ENCODE measurements at places on chromosomes 3 and 15.

DNA sequence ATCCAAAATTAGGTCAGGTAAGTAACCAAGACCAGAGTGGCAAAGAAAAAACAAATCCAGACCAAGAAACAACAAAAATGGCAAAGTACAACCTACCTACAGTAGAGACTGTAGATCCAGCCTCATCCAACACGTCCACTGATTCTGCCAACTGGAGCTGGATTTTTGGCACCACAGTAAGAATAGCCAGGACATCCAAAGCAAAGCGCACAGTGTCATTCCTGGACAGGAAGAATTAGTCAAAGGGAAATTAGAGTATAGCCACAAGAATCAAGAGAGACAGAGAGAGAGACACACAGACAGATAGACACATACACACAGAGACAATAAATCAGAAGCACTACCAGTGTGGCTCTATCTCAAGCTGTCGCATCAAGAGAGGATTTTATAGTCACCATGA is 31.1 kb downstream of the RBM15B start:
- DNase-seq = no peak

- no peak for DNase-seq
Observed at GRCh38 chr15:92637626-92638025, 17.9 kb downstream of the FAM174B start.

DNA sequence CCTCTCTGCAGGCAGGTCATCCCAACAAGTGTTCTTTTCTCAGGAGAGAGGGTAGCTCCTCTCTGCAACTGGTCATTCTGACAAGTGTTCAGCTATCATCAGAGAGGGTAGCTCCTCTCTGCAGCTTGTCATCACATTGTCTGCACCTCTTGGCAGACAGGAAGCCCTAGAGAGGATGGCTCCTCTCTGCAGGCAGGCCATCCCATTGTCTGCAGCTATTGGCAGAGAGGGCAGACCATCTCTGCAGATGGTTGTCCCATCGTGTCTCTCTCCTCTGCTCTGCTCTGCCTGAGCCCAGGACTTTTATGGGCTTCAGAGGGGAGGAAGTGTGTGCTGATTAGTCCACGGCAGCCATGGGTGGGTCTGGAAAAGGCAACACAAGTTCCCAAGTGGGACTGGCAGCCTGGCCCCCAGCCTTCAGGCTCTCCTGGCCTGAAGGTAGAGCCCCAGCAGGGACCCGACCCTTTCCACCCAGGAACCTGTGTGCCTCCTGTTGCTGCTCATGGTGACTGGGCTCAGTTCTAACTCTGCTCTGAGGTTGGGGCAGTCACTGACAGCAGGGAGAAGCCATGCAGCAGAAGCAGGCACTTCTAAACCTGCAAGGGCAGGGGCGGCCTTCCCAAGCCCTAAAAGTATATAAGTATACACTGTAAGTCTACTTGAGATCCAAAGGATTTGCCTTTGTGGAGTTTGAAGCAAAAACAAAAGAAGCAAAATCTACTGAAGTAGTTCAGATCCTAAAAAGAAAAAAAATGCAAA is 637.9 kb downstream of the PLOD2 start:
- DNase-seq = no peak

- DNase-seq = no peak
Observed at GRCh38 chr3:17865631-17866030, 123.2 kb upstream of the TBC1D5 start.

- no peak for DNase-seq
Observed at GRCh38 chr3:81891055-81891895, 129.8 kb upstream of the GBE1 start.

GRCh38 chr3:32847528-32847927 is 29.7 kb downstream of the TRIM71 start:
- DNase-seq = no peak

DNA sequence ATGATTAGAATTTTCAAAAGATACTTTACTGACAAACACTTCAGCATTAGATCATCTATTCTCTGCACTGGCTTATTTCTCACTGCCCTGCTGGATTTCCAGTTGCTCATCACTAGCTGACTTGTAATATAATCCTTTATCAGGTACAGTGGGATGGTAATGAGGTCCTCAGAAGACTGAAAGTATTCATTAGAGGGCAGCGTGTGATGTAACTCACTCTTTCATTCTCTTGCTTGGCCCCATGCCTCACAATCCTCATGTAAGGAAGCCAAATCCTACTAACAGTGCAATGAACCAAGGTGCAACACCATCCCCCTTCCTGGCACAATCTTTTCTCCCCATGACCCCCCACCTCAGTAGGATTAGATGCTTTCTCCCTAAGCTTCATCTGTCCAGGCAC is 289.9 kb downstream of the CTNNB1 start:
- DNase-seq = no peak

- no peak for DNase-seq
Observed at GRCh38 chr3:10470120-10471053, 35.0 kb downstream of the ATP2B2 start.

DNA sequence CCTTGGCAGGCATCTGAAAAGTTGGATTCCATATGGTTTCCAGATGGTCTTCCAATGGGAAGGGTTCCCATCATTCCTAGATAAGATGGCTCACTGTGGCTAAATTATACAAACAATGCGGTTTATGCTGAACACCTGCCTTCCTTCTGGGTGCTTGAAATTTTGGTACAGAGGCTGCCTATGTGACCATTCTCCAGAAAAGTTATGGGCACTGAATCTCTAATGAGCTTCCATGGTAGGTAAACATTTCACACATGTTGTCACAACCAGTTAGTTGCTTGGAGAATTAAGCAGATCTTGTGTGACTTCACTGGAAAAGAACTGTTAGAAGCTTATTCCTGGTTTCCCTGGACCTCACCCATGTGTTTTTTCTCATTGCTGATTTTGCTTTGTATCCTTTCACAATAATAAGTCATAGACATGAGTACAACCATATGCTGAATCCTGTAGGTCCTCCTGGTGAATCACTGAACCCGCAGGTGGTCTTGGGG is 30.1 kb downstream of the PLOD2 start:
- DNase-seq = no peak

- DNase-seq = no peak
Observed at GRCh38 chr3:46939578-46940445, 36.7 kb downstream of the CCDC12 start.

DNA sequence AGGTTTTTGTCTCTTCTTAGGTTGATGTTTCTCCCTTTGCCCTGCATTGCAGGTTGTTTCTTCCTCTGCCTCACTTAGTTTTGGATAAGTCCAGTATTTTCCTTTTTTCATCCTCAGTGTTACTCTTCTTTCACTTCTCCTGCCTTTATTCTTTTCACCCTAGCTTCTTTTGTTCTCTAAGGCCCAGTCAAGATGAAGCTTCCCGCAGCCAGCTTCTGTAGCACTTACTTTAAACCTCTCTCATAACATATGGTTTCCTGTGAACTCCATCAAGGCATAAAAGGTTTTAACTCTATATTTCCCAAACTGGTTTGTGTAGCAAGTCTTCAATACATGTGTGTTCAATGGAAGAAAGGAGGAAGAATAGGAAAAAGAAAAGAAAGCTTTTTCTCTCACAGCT is 54.1 kb downstream of the TP63 start:
- no peak for DNase-seq

- peak; percentile 41 for DNase-seq
Observed at GRCh38 chr3:172094621-172095557, 55.5 kb downstream of the FNDC3B start.

DNA sequence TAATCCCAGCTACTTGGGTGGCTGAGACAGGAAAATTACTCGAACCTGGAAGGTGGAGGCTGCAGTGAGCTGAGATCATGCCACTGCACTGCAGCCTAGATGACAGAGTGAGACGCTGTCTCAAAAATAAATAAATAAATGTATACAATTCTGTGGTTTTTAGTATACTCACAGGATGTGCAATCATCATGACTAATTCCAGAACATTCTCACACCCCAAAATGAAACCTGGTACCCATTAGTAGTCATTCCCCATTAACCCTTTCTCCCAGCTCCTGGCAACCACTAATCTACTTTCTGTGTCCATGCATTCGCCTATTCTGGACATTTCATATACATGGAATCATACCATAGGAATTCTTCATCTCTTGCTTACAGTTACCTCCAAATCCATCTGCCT is 44.5 kb downstream of the LRRFIP2 start:
- DNase-seq = no peak

- DNase-seq = no peak
Observed at GRCh38 chr3:170585937-170586310, at the start of gene SLC7A14. Gene SLC7A14 (minus strand): TSS chr3:170586075. CDS start chr3:170526936, 59,139 bp downstream.

GRCh38 chr3:197525706-197526105 is 30.1 kb downstream of the BDH1 start:
- no peak for DNase-seq

DNA sequence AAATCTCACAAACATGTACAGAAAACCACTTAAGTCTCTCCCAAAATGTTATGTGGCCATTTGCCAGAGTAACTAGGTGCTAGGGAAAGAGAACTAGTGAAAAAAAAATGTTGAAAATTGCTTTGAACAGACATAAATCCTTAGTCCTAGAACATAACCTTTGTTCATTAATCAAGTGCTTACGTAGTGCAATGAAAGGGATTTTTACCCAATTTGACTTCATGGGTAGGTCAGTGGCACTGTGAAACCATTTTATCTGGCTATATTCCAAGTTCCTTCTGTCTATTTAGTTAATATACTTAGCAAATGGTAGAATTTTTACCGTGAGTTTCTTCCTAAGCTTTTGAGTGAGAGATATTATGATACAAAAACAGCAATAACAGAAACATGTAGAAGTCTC is 209.4 kb downstream of the DIPK2A start:
- no peak for DNase-seq

DNA sequence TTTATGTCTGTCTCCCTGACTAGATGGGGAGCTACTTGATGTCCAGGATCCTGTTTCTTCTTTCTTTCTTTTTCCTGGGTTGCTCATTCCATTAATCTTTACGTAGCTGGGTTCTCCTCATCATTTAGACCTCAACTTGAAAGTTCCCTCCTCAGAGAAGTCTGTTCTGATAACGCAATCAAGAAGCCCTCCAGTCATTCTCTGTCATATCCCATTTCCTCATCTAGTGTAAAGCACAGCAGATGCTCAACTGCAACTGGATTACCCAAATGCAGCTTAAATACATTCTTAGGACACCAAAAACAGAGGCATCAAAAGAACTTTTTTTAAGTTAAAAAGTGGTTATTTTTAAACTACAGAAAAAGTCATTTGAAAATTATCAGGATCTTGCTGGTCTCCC is 51.7 kb upstream of the ST3GAL6 start:
- DNase-seq = no peak

- no peak for DNase-seq
Observed at GRCh38 chr15:72451224-72451623, 22.9 kb upstream of the ARIH1 start.

DNA sequence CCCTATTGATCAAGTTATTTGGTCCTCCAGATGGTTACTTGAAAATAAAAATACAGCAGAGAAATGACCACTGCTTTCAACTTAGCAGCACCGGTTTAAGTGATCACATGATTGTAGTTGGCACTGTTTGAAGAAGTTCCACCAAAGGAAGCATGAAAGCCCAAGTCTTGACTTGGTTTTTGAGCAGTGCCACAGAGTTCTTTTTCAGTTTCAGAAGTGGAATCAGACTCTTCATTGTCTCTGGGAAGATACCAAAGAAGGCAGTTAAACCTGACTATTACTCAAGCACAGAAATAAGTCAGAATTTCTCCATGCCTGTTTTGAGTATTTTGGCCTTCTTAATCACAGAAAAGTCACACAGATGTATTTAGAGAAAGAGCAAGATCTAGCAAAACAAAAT is 66.7 kb downstream of the BBX start:
- DNase-seq = no peak

DNA sequence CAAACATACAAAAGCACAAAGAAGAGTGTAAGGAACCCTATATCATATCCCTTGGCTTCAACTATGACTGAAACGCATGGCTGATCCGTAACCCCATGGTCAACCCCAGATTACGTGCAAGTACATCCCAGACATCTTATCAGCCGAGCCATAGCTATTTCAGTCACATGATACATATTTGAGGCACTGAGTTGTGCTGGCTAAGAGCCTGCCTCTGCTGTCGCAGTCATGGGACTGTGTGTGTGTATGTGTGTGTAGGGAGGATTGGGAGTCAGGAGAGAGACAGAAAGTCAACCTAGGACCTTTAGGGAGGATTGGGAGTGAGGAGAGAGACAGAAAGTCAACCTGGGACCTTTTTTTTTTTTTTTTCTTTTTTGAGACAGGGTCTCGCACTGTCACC is 8.4 kb downstream of the ST6GAL1 start:
- no peak for DNase-seq

DNA sequence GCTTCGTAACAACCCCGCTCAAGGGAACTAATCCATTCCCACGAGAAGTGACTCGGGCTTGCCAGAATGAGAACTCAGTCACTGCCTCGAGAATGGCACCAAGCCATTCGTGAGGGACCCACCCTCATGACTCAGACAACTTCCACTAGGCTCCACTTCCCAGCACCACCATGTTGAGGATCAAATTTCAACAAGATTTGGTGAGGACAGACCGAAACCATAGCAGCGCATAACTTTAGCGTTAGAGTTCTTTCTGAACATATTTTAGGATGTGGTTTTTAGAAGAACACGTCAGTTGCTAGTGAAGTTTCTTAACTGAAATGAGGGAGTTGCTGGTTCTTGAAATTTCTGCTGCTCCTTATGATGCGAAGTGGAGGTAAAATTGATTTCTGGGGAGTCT is 13.5 kb downstream of the PTPRG start:
- peak; percentile 13 for DNase-seq

GRCh38 chr15:28075573-28075972 is 23.5 kb downstream of the OCA2 start:
- no peak for DNase-seq

GRCh38 chr3:111607240-111607920 is 12.2 kb upstream of the ZBED2 start:
- no peak for DNase-seq

DNA sequence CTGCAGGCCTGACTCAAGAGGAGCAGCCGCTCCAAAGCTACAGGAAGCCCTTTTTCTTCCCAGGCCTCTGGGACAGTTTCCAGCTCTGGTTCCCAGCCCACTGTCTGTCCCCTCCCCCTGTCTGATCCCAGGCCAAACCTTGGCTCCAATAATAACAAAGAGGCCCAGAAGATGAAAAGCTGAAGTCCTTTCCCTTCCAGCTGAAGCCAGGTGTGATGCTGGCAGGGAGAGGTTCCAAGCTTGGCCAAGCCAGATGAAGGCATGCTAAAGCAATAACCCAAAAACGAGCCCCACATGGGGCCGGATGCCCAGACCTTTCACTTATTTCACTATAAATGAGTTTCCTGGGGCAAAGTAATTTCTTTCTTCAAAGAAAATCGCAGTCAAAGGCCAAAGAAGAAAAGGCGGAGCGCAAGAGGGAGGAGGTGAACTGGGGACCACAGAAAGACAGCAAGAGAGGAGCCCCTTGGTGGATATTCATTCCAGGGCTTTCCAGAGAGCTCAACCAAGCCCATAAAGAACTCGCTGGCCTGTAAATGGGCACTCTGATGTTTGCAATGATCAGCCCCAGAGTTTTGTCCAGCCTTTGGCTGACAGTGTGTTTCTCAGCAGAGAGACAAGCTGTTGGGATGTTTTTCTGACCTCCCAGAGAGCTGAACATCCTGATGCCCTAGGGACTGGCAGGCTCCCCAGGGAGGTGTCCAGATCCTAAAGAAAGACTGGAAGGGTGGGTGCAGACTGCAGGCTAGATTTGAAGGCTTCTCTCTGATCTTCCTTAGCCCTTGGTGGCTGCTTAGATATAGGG is 157.6 kb downstream of the UACA start:
- DNase-seq = no peak

GRCh38 chr3:38150780-38151528 is 12.5 kb downstream of the MYD88 start:
- DNase-seq = no peak

Measured in GM06990 (cell line).